Left colon (tissue), 2 donors: ENCODE measurements at places on chromosomes 16 and 17. TPM values are rescaled to one million over a fixed set of nuclear protein-coding genes. Genes with fewer than 3 reads are reported as not detected.

DNA sequence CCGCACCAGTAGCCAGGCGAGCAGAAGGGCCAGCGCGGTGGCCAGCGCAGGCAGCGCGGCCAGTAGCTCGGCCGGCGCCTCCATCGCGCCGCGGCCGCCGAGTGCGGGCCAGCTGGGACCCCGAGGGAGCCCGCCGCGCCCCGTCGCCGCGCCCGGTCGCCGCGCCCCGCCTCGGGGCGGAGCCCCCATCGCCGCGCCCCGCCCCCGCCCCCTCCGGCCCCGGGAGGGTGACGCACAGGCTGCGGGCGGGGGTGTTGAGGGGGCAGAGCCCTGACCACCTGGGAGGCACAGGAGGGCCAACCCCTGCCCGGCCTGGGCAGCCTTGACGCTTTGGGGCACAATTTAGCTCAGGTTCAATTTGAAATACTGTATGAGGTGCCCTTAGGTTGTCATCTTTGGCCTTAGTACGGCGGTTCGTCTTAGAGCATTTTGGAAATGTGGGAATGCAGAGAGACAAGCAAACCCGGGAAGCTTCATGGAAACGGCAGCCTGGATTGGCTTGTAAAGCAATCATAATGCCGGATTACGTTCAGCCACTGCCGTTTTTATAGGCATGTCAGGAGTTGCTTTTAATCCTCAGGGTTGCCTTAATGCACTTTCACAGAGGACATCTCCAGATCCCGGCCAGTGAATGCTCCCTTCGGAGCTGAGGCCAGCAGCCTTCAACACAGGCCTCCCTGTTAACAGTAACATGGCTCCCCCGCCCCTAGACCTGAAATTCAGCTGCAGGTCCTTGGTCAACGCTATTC, at the start of gene MXRA7:
TSS of gene MXRA7 (minus strand) at position 103 of the 749 bp plus-strand sequence. CDS start at position 84, 19 bp downstream.
- DNase-seq, result peak; percentile 72

GRCh38 chr16:48153774-48154173, 2.0 kb downstream of the ABCC12 start:
- no peak for DNase-seq

DNA sequence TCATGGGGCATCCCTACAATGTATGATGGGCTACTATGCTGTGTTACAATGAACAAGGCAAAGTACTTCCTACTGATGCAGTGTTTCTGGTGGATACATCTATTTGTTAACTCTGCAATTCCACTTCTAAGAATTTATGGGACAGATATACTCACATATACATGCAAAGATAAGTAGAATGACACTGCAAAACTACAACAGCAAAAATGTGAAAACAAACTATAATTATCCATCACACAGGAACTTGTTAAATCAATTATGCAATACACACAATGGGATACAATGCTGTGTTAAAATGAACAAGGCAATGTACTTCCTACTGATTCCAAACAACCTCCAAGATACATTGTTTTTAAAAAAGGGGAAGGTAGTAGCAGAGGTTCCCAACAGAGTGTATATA, 3.2 kb downstream of the DDX52 start:
- DNase-seq, result no peak

DNA sequence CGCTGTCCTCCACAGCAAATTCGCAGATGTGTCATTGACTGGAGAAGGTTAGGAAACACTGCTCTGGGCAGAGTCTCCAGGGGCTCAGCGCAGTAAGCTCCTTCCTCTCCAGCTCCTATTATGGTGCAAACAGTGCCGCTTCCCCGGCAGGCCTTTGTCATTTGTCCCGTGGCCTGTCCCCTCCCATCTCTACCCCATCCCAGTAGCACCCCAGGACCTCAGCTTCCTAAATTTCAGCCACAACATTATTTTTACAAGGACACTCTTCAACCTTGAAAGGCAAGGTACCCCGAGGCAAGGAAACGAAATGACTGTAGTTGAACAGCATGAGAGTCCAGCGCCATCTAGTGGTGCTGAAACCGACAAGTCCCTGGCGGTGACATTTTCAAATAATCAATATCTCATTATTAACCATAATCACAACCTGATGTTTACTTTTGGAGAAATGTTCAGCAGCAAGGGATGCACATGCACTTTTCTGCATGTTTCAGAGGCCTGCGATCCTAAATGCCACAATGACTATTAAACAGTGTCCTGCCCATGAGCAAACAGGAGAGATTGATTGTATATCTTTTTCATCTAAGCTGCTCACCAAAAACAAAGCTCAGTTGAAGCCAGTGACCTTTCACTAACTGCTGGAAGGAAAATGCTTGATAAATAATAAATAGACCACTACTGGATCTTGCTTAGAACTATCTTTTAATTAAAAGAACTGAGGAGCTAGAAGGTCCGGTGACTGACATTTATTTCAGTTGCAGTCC, 16.5 kb downstream of the MRPS23 start:
- DNase-seq, result peak; percentile 79

GRCh38 chr16:82562183-82562683, 64.5 kb upstream of the CDH13 start:
- no peak for DNase-seq

Gene CD300C
- total RNA-seq, result 0.24 TPM

- no peak for DNase-seq
Measured at GRCh38 chr17:61425682-61426481, 26.2 kb downstream of the TBX2 start.

Gene SULT1A4
- 13.3 TPM for total RNA-seq

Gene FAM83G
- total RNA-seq, result 34.7 TPM

GRCh38 chr17:7558544-7559319, at the start of gene TNFSF13:
TNFSF13 (plus strand) TSS chr17:7558750; CDS start chr17:7559040, 290 bp downstream.
- DNase-seq, result peak; percentile 76

DNA sequence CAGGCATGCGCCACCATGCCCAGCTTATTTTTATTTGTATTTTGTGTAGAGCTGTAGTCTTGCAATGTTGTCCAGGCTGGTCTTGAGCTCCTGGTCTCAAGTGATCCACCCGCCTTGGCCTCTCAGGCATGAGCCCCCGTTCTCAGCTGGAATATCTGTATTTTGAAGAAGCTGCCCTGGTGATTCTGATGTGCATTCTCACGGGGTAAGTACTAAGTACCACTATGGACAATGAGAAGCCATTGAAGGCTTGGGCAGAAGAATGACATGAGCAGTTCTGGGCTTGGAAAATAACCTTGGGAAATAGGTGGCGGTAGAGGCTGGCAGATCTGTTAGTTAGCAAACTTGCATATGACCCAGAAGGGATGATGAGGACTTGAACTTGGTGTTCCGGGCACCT, 15.6 kb upstream of the NKD1 start:
- no peak for DNase-seq

Gene KIF2B
- not detected for total RNA-seq

DNA sequence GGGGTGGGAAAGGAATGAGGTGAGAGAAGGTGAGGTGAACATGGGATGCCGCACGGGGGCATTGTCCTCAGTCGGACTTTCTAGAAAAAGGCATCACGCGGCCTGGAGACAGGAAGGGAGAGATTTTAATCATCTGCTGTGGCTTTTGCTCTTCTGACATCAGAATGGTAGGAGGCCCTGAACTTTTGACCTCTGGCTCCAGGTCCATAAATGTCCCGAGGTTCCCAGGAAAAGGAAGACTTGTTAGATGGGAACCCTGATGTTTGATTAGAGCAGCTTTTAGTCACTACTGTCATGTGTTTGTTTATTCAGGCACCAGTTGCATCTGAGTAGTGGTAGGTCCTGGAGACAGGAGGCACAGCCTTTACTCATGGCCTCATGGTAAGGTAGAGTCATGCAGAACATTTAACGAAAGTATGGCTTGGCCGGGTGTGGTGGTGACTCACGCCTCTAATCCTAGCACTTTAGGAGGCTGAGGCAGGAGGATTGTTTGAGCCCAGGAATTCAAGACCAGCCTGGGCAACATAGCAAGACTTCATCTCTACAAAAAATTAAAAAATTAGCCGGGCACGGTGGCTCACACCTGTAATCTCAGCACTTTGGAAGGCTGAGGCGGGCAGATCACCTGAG, 203.1 kb downstream of the MSI2 start:
- DNase-seq, result no peak

GRCh38 chr17:43524945-43525575, 21.1 kb downstream of the ETV4 start:
- DNase-seq, result no peak

Gene FBXO39
- total RNA-seq, result 0.20 TPM

Gene SPATA20
- total RNA-seq, result 61.1 TPM

Gene KRT40
- total RNA-seq, result 0.21 TPM

DNA sequence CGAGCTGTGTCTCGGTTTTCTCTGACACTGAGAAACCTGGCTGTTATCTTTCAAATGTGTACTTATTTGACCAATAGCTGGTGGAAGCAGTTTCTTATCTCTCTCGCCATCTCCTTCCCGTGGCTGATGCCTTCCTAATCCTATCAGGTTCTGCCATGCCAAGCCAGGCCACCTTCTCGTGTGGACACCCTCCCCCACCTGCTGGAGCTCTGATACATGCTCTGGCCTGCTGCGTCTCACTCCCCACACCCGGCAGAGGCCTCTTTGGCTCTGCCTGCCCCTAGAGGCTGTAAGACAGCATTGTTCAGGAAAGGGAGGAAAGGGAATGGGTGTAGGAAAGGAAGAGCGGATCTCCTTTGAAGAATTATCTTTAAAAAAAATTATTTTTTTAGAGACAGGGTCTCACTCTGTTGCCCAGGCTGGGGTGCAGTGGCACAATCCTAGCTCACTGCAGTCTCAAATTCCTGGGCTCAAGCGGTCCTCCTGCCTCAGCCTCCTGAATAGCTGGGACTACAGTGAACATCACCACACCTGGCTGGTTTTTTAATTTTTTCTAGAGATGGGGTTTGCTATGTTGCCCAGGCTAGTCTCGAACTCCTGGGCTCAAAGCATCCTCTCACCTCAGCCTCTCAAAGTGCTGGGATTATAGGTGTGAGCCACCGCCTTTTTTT, 7.5 kb upstream of the ARMC5 start:
- DNase-seq, result peak; percentile 58

Gene SECTM1
- total RNA-seq, result 127 TPM

- DNase-seq, result no peak
Measured at GRCh38 chr17:28989028-28989427, 16.8 kb downstream of the SEZ6 start.

GRCh38 chr16:66551348-66551759, 1.0 kb upstream of the CKLF start:
- DNase-seq, result peak; percentile 52

GRCh38 chr16:75821117-75821516, 94.8 kb upstream of the CPHXL start:
- DNase-seq, result no peak

Gene PLLP
- 18.1 TPM for total RNA-seq

DNA sequence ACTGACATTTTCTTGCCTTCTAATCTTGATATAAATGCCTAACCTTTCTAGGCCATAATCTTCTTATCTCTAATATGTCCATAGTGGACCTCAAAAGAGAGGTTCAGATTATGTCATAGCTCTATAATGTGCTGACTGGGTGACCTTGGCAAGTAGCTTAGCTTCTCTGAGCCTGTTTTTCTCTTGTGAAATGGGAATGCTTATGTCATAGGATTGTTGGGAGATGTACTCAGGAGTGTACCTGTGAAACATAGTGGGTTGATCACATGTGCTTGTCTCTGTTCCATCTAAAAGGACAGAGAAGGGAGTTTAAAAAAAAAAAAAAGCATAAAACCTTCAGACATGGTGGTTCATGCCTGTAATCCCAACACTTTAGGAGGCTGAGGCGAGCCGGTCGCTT, 2.4 kb downstream of the MED9 start:
- no peak for DNase-seq

Gene CDH16
- 2.2 TPM for total RNA-seq

- DNase-seq, result no peak
Measured at GRCh38 chr17:29705386-29705785, 82.7 kb upstream of the CORO6 start.

- no peak for DNase-seq
Measured at GRCh38 chr17:72525225-72526015, 404.6 kb downstream of the SOX9 start.

Gene KRT17
- 0.70 TPM for total RNA-seq

Gene ABR
- 310 TPM for total RNA-seq

Gene TNFRSF12A
- total RNA-seq, result 10.5 TPM

DNA sequence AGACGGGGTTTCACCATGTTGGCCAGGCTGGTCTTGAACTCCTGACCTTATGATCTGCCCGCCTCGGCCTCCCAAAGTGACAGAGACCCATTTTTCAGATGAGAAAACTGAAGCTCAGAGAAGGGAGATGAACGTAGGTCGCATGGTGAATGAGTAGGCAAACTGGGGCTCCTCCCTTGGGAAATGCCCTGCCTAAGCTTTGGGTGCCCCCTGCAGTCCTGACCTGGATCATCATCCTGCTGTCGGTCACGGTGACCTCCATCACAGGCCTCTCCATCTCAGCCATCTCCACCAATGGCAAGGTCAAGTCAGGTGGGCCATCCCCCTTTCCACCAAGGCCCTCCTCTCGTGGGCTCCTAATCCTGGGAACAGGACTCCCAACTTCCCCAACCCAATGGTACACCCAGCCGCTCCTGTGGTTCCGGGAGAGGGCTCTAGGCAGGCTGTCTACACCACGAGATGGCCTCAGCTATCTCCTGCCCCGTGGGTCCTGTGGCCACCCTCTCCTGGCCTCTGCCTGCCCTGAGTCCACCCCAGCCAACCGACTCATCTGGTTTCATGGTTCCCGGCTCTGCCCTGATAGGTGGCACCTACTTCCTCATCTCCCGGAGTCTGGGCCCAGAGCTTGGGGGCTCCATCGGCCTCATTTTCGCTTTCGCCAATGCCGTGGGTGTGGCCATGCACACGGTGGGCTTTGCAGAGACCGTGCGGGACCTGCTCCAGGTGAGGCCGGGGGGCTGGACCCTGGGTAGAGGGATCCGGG, 4.7 kb downstream of the SLC12A3 start:
- no peak for DNase-seq

GRCh38 chr16:73126525-73126853, 78.6 kb upstream of the ZFHX3 start:
- DNase-seq, result no peak

Gene IL4R
- 118 TPM for total RNA-seq

DNA sequence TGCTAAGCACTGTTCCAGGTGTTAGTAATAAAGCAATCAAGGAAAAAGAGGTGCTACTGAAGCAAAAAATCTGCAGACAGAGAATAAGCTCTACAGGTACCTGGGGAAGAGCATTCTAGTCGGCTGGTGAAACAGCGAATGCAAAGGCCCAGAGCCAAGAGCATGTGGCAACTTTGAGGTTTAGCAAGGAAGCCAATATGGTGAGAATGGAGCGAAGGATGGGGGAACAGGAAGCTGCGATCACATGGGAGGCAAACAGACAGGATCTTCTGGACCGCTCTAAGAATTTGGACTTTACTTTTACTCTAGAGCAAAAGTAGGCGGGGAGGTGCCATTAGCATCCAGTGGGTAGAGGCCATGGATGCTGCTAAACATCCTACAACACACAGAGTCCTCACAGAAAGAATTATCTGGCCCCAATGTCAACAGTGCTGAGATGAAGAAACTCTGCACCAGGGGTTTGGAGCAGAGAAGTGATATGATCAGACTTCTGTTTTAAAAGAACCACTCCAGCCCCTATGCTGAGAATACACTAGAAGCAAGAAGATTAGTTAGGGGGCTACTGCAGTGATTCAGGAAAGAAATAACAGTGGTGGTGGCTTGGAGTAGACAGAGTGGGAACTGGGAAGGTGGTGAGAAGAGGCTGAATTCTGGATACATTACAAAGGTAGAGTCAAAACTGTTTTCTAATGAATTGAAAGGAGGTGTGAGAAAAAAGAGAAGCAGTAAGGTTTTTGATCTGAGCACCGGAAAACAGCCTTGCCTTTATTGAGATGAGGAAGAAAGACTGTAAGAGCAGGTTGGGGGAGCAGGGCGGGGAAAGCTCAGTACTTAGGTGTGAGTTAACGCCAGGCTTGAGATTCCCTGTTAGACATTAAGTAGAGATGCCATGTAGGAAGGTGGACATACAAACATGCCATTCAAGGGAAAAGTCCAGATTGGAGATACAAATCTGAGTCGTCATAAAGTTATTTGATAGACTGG, 11.0 kb downstream of the EFTUD2 start:
- no peak for DNase-seq
